ENCODE measurements at places on chromosomes 5 and 9.

DNA sequence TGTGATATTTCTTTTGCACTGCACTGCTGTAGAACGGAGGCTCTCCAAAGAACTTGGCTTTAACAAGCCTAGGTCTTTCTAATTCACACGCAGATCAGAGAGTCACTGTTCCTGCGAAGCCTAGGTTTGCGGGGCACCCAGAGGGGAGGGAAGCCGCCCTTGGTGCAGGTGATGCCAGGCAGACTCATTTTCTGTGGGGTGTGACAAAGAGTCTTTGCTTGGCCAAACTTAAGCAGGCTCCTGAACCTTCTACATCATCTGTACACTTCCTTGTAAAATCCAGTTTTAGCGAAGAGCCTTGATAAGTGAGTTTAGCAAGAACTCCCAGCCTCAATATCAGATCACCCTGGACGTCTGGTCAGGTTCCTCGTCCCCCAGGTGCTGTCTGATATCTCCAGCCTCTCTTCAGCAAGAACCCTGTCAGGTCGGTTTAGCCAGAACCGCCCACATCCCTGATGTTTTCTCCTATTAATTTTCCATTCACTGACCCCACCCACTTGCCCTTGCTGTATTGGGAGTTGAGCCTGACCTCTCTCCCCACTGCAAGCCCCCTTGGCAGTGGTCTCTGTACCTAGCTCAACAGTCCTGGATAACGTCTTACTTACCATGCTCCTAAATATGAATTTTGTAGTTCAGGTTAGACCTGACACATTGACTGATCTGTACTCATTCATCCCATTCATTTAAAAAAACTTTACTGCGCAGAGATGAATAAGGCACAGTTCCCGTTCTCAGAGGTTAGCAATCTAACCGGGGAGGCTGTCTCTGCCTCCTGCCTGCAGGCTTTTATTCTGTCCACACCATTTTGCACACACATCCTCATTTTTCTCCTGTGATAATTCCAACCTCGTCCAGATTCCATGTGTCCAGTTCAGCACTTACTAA is 880 bp upstream of the UBAC1 start:
- DNase-seq, result no peak

- DNase-seq, result no peak
Observed at GRCh38 chr5:112552791-112553190, 133.7 kb upstream of the EPB41L4A start.

GRCh38 chr9:95406121-95406520 is 88.6 kb upstream of the FANCC start:
- no peak for DNase-seq

GRCh38 chr9:80163889-80164288 is 592.1 kb downstream of the TLE4 start:
- no peak for DNase-seq

- no peak for DNase-seq
Observed at GRCh38 chr9:128593039-128593438, 40.7 kb downstream of the SPTAN1 start.

DNA sequence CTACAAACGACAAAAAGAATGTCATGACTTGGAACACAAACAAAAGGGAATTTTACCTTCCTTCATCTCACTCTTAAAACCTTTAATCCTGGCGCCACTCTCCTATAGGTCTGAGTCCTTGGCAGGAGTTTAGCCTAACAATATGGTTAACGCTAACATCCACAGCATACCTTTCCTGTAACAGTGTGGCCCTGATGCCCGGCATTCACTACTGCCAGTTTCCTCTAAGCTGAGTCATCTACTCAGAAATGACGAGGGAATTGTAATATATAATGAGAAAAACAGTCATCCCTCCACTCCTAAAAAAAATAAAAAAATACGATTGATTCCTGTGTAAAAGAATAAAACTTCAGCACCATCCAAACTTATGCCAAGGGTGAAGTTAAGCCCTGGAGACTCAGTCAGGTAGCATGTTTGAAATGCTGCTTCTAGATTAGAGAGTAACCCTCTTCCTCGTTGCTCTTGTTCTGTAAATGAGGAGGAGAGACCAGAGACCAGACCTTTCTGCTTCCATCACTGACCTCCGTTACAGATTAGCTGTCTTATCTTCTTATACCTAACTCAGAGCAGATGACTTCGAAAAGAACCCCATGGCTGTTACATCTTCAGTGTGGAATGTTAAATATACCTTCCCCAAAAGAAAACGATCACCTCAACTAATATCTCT is 37.4 kb downstream of the CCDC125 start:
- no peak for DNase-seq

DNA sequence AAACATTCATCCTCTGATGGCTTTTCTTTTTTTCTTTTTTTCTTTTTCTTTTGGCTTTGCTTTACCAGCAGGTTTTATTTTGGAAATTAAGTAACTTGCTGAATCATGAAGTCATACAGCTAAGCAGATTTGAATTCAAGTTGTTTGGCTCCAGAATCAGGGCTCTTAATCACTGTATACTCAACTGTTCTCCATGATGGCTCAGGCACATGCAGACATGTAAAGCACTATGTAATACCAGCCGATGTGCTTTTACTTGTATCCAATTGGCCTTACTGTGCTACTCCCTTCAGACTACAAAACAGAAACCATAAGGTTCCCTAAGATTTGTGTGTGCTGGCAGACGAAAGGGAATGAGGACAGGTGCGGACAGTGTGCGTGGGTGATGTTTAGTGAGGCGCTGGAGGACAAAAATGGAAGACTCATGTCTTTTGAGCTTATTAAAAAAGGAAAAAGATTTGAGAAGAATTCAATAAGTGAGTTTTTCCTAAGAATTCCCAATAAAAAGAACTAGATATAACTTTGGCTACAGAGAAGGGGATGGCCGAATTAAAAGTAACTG is 44.7 kb upstream of the OTP start:
- DNase-seq, result no peak

- no peak for DNase-seq
Observed at GRCh38 chr9:3244963-3245653, 280.7 kb downstream of the RFX3 start.

DNA sequence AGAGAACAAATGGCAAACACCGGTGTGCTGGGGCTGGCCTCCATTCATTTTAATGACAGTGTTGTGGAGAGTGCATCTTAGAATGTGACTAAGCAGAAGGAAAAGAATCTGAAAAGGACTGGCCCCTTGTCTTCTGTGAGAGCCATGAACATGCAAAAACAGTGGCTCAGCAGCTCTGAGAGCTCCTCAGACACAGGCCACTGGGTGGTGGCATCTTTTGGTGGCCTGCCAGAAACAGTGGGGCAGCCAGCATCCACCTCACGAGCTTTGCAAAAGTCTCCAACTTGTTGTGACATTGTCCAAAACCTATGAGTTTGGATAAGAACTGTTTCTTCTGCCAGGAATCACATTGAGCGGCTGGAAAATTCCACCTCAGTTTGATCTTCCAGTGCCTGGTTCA is 233.4 kb downstream of the NR3C1 start:
- DNase-seq, result no peak

DNA sequence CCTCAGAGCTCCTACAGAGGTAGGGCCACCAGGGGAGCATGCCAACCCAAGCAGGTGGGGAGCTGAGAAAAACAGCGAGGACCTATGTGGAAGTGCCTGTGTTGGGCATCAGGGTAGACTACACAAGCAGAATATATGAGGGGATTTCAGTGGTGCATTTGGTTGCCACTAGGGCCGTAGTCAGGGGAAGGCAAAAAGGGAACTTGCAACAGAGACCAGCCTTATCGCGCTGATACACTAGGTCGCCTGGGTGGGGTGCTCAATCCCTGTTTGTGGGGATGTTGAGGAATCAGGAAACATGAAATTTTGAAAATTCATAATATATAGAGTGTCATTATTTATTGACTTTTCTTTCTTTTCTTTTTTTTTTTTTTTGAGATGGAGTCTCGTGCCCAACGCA is 370.9 kb upstream of the PRR16 start:
- no peak for DNase-seq

DNA sequence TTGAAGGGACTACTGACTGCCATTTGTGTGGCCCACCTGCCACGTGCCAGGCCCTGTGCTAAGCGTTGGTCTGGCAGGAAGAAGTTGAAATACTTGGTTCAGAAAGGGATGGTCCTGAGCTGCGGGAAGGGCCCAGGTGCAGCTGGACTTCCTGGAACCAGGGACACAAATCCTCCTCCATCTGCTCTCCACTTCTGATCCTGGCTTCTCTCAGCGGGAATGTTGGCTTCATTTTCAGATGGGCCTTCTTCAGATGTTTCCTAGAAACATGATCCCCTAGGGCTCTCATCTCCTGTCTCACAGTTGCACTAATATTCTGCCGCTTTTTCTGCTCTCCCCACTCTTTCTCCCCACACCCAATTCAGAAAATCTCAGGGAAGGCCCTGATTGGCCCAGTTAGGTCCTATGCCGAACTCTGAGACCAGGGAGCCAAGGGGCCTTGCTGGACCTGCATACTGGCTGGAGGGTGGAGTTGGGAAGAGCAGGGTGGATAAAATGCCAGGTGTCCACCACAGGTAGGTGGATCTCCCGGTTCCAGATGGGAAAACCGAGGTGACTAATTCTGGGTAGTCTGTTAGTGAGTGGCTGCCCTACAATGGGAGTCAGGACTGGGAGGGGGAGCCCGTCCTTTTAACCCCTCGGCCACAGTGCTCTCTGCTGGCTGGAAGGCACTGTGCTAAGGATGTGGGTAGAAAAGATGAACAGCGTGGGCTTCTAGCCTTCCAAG is 19.4 kb downstream of the PSAT1 start:
- no peak for DNase-seq

DNA sequence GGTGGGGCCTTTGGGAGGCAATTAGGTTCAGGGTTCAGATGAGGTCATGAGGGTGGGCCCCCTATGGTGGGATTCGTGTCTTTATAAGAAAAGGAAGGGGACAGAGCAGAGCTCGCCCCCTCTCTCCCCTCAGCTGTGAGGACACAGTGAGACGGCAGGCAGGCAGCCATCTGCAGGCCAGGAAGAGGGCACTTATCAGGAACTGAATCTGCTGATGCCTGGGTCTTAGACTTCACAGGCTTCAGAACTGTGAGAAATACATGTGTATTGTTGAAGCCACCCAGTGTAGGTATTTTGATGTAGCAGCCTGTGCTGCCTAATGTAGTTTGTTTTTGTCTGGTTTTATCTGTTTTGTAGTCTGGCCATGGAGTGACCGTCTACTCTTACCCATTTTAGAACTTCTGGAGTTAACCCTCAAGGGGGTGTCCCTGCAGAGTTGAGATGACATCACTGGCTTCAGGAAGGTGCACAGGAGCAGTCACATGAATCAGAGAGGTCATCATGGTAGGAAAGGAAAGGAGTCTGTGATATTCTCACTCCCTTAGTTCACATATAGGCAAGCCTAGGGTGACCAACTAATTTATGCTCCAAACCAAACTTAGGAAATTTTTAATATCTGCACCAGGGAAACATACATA is 71.0 kb downstream of the LRRC70 start:
- no peak for DNase-seq

- no peak for DNase-seq
Observed at GRCh38 chr9:38130724-38131123, 61.7 kb upstream of the SHB start.

GRCh38 chr9:80061096-80061495 is 489.3 kb downstream of the TLE4 start:
- DNase-seq, result no peak

GRCh38 chr9:137128862-137129455 is 10.0 kb upstream of the GRIN1 start:
- DNase-seq, result no peak

- no peak for DNase-seq
Observed at GRCh38 chr5:109743041-109743531, 53.4 kb downstream of the MAN2A1 start.

DNA sequence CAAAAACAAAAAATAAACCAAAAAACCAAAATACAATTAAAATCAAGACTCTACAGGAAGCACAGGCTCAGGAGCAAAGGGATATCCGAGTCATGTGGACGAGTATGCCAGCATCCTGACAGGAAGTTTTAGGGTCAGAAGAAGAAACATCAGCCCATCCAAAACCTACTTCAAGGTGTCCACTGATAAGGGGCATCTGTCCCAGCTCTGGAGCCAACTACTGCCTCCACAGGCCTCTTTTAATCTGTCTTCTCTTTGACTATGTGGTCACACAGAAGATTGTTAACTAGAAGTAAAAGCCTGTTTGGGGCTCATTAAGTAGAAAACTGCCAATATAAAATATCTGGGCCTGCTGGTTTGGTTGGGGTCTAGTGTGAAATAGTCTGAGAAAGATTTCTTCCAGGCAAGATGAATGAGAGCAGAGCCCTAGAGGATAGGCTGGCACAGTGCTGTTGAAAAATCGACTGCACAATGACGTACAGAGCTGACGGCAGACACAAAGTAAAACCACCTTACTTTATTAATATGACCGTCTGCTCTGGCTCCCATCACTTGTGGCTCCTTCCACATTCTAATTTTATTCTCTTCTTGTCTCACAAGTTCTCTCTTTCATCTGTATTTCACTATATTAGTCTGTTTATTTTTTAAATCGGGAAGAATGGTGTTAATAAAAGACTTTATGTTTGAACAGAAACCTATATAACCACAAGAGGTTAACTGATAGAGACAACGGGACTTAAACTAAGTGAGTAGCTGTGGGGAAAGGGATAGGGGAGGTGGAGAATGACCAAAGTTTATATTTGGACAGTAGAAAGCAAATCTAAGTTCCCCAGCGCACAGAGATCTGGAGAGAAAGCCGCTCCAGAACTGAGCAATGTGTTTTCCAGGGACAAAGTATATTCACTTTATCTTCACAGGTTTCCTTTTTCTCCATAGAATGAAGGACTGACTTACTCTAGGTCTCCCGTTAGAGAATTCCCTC is 22.9 kb upstream of the MSH3 start:
- no peak for DNase-seq

Measured in activated T-helper 1 cell treated with anti-CD3 and anti-CD28 coated beads, Interleukin-2, amount 50 U/mL, for 16 hours (primary cell).